ENCODE measurements at places on chromosomes 7 and 10.

DNA sequence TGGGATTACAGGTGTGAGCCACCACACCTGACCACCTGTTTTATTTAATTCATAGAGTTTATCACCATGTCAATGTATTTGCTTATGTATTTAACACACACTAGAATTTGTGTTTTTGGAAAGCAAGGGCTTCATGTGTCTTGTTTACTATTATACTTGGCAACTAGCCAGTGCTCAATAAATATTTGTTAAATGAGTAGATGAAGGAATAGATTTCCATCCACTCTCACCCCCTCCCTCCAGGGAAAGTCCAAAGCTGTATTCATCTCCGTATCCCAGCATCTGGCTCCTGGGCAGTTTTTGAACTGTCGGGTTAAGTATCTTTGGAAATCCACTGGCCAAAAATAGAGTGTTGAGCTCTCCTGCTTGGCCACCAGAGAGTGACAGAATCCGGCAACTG is 4.6 kb upstream of the RADIL start:
- no peak for DNase-seq

DNA sequence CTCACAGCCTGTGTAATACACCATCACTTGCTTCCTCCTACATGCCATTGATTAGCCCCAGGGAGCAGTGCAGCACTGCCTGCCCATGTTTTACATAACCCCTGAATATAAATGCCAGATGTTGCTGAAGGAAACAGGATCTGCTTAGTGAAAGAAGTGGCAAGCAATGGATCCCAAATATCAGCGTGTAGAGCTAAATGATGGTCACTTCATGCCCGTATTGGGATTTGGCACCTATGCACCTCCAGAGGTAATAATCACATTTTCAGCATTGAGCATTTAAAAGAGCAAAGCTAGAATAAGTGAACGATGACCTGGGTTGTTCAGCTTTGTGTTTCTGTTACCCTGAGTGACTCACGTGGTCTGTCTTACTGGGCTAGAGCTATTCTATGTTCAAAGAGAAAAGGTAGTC is at the start of gene AKR1C4:
TSS of gene AKR1C4 (plus strand) at position 136 of the 412 bp plus-strand sequence. CDS start at position 167, 31 bp downstream.
- no peak for DNase-seq

DNA sequence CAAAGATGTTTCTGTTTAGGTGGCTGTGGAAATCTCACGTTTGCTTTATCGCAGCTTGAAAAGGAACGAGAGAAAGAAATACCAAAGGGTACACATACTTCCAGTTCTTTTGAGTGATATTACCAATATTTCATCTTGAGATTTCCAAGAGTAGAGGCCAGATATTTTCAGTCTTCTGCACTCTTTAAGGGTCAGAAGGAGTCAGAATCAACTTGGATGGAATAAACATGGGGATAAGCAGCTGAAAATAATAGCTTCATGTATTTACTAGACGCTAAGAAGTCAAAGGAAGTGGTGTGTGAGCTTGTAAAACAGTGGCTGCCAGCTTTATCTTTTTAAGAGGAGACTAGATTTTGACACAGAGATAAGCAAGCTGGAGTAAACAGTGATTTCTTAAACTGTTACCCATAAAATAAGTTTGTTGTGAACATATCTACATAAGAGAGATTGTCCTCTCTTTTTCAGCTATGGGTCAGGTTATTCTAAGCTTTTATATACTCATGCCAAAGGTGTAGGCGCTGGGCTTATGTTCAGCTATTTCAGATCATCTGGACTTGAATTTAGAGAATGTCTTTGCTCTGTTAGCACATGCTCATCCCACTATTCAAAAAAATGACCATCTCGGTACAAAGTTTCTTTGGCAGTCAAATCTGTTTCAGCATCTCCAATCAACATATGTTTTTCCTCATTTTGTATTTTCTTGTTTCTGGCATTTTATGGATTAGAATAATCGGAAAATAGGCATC is 170.8 kb upstream of the TCF7L2 start:
- DNase-seq = no peak

DNA sequence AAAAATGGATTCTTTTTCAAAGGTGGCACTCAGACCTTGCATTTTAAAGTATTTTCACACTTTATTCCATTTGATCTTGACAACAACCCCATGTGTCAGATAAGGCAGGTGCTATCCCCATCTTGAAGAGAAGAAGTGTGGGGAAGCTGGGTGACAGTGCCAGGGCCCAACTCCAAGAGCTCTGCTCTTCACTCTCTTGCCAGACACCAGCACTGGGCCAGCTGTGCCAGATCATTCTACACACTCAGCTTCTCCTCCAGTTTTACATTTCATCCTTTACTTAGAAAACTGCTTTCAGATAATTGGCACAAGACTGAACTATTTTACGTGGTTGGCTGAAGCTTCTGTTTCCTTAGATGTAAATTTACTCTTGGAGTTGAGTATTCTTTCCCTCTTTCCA is 64.4 kb downstream of the ENO4 start:
- no peak for DNase-seq

DNA sequence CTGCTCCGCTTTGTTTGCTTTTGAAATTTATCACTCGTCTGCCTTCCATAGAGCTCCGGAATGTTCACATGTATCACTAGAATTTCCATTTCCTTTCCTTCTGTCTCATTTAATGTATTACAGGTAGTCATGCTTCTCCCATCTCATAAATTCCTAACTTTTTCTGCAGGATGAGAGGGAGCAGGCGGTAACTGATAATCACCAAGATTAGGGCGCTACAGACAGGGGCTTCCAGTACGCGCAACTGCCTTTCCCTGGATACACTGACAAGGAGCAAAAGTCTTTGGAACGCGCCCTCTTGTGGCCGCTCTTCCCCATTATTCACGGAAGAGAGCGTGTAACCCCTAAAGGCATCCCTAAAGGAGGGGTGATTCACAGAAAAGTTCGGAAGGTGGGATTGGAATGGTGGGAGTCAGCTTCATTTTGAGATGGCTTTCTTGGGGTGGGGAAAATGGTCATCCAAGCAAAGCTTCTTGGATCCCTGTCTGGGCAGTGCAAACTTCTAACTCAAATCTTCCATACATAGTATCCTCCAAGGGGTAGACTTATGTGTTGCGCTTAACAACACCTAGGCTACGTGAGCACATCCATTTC is 6.5 kb downstream of the INHBA start:
- no peak for DNase-seq

Measured in AML-193 (cell line).